ENCODE measurements at places on chromosomes 7 and 10. TPM values are rescaled to one million over a fixed set of nuclear protein-coding genes. Genes with fewer than 3 reads are reported as not detected.

DNA sequence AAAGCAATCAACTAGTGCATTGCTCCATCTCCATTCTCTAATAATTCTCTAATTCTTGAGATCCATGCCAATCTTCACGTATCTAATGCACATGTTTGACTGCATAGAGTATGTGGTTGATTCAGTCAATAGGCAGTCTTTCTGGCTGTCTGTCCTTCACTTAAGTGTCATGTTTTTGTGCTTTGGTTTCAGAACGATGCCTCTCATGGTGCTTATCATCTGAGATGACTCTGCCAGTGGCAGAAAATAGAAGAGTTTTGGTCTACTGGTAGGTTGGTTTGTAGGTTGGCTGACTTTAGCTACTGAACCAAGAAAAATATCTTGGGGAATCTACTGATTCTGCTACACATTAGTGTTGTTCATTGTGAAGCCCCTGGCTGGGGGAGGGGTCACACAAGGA, 364.2 kb downstream of the SFMBT2 start:
- DNase-seq = no peak

GRCh38 chr10:89556600-89556999, 21.2 kb upstream of the SLC16A12 start:
- DNase-seq = no peak

DNA sequence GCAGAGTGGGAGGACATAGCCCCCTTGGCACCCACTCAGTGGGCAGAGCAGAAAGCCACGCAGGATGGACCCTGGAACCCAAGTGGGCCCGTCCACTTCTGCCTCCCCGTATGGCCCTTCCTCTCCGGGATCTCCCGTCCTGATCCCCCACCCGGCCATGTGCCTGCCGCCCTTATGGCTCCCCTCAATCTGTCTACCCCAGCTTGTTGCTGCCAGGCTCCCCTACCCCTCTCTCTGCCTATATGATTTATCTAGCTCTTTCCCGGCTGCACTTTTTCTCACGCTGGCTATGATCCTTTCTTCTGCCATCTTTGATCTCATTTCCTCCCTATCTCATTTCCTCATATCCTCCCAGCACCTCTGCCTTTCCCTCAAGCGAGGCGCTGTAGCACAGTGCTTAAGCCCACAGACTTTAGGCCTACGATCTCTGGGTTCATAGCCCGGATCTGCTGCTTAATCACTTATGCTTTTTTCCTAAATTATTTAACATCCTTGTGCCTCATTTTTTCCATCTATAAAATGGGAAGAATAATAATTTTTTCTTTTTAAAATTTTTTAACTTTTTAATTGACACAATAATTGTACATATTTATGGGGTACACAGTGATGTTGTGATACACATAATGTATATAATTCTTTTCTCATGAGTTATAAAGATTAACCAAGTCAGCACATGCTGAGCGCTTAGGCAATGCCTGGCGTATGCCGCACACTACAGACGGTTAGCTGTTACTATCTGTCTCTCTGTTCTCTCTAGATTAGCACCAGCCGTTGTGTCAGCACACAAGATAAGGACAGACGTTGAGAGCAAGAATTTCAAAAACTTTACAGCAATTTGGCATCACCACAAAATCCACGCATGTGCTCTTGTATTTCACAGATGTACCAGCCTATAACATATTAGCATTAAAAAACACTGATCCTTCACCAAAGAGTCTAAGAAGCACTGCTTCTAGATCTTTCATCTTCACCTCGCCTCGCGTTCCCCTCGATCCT, 18.1 kb downstream of the KCNH2 start:
- DNase-seq = no peak

DNA sequence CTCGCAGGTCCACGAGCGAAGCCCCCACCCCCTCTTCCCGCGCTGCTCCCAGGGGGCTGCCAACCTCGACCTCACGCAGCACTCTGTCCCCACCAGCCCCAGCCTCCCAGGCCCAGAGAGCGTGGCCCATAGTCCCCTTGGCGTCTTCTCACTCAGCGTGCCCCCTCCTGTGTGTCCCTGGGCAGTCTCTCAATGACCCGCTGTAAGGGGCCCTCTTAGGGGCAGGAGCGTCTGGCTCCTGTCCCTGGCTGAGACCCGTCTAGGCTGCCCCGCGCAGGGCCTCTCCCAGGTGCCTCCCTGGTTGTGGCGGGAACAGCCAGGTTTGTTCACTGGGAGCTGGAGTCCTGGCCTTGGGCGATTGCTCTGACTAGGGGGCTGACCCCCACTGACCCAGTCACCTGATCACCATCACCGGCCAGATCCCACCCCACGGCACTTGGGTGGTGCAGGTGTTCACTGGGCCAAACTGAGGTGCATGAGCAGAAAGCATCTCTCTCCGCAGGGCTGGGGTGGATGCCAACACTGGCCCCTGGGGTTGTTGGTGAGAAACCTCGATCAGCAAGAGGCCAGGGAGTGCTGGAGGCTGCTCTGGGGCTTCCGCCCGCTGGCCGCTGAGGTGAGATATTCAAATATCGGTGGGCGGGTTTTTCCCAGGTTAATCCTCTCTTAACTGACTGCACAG, 12.6 kb upstream of the WDFY4 start:
- no peak for DNase-seq

GRCh38 chr7:128757203-128757602, 18.0 kb downstream of the CALU start:
- DNase-seq = no peak

DNA sequence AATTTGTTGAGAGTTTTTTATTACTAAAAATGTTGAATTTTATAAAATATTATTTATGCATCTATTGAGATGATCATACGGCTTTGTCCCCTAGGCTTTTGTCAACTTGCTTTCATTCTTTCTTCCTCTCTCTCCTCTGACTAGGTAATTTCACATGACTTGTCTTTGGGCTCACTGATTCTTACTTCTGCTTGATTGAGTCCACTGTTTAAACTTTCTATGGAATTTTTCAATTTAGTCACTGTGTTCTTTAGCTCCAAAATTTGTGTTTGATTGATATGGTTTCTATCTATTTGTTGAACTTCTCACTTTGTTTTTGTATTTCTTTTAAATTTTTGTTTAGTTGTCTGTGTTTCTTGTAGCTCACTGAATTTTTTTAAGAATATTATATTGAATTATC, 65.9 kb upstream of the PTPRZ1 start:
- DNase-seq = no peak

- DNase-seq = peak; percentile 30
Observed at GRCh38 chr10:131446171-131446570, 134.7 kb upstream of the TCERG1L start.

MGMT gene
- 15.8 TPM for total RNA-seq

DNA sequence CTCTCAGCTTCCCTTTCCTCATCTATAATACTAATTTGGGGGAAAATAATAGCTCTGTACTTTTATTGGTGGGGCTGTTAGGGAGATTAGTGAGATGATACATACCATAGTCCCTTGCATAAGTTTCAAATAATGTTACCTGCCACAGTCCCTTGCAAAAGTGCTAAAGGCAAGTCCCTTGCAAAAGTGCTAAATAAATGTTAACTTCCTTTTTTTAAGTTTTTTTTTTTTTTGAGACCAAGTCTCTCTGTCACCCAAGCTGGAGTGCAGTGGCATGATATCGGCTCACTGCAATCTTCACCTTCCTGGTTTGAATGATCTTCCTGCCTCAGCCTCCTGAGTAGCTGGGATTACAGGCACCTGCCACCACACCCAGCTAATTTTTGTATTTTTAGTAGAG, 43.4 kb upstream of the SRGN start:
- DNase-seq = no peak

LIPM gene
- total RNA-seq = not detected

GRCh38 chr10:110786172-110786571, 85.6 kb upstream of the PDCD4 start:
- no peak for DNase-seq

LRRD1 gene
- total RNA-seq = not detected

GRCh38 chr7:84688671-84689070, 494.1 kb upstream of the SEMA3A start:
- DNase-seq = no peak

IFIT1B gene
- total RNA-seq = not detected

DNA sequence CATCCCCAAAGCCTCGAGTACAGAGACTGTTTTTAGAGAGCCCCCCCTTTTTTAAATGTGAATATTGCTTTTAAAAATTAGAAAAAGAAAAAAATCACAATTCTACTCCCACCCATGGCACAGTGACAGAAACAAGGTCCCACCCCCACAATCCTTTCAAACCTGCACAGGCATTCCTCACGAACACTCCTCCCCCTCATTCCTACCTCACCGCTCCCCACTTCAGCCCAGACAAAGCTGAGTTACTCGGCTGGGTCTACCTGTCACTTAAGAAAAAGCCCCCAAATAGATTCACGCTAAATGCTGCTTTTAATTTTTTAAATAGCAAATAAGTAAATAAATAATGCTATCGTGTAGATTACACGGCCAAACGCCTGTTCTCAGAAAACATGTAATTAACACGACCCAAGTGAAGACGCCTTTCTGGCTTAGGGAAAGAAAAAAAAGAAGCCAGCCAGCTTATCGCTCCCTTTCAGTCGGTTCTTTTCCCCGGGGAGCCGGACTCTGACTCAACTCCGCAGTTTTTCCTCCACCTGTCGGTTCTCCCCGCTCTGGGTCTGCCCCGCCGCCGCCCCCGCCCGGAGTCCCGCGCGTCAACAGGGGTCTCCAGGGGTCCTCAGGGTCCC, 739 bp downstream of the MPP7 start:
- no peak for DNase-seq

GRCh38 chr7:137942484-137943115, 59.3 kb downstream of the CREB3L2 start:
- no peak for DNase-seq

GRCh38 chr7:55211726-55212125, 153.4 kb upstream of the LANCL2 start:
- no peak for DNase-seq

GIMAP7 gene
- total RNA-seq = 27.3 TPM

GIMAP8 gene
- 22.0 TPM for total RNA-seq

DNA sequence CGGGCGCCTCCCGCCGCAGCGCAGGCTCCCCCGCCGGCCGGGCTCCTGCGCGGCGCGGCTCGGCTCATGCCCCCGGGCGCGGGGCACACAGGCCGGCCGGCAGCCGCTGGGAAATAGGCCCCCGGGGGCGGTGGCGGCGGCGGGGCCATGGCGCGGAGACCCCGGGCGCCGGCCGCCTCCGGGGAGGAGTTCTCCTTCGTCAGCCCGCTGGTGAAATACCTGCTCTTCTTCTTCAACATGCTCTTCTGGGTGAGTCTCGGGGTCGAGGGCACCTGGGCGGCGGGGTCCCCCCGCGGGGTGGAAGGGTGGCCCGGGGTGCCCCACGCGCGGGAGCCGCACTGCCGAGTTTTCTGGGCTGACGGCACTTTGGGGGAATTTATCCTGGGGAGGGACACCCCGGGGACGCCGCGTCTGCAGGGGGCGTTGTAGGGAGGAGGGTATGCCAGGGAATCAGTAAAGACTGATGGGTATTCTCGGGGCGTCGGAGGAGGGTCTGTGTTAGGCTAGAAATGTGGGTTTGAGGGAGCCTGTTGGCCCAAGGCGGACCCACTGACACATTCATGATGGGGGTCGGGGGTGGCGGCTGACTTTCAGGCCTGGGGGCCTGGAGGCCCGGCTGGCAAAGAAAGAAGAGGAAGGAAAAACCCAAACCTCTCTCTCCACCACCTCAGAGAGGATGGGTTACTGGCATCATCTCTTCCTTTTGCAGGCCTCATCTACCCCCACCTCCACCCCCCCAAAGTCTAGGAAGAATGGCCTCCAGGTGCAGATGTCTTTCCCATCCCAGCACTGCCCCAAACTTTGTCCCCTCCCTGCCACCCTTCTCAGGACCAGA, 544 bp downstream of the TSPAN33 start:
- no peak for DNase-seq

CAV1 gene
- total RNA-seq = 473 TPM

GRCh38 chr10:12512332-12513002, 163.1 kb downstream of the CAMK1D start:
- DNase-seq = no peak

DKK1 gene
- total RNA-seq = 11.4 TPM

DNA sequence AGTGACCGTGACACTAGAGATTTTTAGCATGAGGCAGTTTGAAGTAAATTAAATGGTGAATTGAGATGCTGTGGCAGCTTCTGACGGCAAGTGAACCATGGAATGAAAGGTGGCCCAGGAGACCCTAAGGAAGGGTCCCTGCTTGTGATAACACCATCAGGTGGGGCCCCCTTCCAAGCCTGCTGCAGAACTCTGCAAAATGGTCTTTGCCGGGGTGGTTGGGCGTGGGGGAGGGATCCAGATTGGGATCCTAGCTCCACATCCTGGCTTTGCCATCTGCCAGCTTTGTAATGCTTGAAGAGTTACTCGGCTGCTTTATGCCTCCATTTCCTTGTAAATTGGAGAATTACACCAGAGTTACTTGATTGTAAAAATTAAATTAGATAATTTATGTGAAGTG, 222.6 kb upstream of the NFE2L3 start:
- DNase-seq = no peak

DNA sequence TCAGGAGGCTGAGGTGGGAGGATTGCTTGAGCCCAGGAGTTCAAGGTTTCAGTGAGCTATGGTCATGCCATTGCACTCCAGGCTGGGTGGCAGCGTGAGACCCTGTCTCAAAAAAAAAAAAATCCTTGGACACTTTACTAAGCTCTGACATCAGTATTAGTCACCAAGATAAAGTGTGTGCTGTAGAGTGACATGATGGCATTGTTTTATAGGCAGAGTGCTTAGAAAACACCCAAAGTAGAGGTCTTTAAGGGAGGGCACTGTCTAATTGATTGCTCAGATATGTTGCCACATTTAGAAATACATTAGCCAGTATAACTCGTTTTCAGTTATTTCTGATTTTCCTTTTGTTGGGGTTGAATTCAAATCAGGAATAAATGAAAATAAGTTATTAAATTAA, 235.9 kb downstream of the REEP3 start:
- no peak for DNase-seq

ABCC2 gene
- 2.8 TPM for total RNA-seq

GLRX3 gene
- 72.0 TPM for total RNA-seq

GRCh38 chr7:108037140-108037539, 34.2 kb upstream of the LAMB1 start:
- DNase-seq = no peak

DNA sequence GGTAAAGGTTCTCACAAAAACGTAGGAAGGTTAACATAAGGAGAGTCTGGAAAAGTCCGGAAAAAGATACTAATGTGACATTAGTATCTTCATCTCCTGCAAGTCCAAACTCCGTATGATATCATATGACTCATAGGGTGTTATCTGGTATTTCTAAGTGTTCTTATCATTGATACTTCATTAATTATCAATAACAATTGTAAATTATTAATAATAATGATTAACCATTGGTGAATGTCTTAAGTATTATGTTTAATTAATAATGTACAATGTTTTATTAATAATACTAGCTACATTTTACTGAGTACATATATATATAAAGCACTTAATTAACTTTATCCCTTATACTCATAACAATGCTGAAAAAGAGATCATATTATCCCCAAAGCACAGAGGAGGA, 402.4 kb downstream of the SEMA3D start:
- no peak for DNase-seq

GRCh38 chr10:88227342-88228018, 355.6 kb downstream of the RNLS start:
- DNase-seq = no peak

LRRC72 gene
- not detected for total RNA-seq

FAM171A1 gene
- 36.2 TPM for total RNA-seq

All from mesenteric fat pad (tissue), 1 donor.